Stimulated activated CD4-positive, alpha-beta T cell treated with anti-CD3 and anti-CD28 coated beads, Interleukin-12 subunit alpha, Interleukin-12 subunit beta, amount 100 ng/mL, for 24 hours (primary cell): ENCODE measurements at places on chromosomes 7 and 10.

DNA sequence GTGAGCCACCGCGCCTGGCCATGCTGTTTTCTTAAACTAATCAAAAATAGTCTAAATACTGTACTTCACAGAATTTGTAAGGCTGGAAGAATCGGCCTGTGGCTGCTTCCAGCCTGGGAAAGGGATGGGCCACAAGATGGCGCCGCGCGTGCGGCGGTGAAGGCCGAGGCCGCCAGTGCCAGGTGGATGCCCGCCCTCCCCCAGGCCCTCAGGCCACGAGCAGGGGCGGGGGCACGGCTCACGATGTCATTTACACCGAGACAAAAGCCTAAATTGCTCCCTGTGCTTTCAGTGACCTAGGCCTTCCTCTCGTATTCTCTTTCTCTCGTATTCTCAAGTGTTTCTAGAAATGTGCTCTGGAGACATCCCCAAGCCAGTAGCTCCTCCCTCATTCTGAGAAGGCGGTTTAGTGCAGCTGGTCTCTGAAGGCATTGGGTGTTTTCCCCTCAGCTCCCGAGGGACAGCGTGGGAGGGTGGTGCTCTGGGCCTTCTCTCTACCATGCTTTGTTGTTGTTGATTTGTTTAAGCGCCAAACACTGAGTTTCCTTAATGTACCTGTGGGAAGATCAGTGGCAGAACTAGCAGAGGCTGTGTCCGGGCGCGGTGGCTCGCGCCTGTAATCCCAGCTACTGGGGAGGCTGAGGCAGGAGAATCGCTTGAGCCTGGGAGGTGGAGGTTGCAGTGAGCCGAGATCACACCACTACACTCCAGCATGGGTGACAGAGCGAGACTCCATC is 68.4 kb downstream of the CDC123 start:
- peak; percentile 63 for DNase-seq

- DNase-seq = no peak
Measured at GRCh38 chr10:43867667-43868565, 219.2 kb upstream of the ZNF32 start.

- DNase-seq = no peak
Measured at GRCh38 chr7:39609113-39609934, 14.0 kb upstream of the RALA start.

DNA sequence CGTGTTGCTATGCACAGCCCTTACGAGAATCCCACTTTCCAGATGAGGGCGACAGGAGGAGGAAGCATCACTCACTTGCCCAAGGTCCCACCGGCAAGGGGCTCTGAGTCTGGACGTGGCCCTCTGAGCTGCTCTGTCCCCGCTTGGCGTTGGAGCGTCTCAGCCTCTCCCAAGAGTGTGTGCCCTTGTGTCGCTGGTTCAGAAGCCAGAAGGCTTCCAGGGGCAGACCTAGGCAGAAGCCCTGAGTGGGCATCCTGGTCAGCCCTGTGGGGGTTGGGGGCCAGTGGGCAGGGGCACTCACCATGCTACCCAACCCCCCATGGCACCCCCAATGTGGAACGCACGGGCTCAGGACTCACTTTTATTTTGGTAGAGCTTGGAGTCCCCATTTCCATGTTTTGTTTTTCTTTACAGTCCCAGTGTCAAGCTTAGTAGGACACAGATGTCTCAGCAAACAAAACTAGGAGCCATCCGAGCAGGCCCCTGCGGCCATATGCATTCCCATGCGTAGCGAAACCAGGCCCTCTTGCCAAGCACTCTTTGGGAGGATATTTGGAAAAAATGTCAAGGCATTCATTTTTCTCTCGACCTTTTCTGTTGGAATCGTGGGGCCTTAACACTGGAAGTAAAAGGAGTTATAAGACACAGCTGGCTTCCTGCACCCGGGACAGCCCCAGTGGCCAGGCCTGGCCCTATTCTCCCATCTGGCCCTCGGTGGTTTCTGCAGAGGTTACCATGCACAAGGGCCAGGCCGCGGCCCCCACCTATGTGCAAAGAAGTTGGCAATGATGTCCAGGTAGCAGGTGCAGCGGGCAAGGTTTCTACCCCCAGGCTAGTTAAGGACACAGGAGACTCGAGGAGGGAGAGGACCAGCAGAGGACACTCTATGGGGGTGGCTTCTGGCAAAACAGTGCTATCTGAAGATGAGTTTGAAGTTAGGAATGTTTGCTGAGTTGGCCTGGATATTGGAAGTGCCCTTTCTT is 97.0 kb downstream of the LHPP start:
- no peak for DNase-seq

DNA sequence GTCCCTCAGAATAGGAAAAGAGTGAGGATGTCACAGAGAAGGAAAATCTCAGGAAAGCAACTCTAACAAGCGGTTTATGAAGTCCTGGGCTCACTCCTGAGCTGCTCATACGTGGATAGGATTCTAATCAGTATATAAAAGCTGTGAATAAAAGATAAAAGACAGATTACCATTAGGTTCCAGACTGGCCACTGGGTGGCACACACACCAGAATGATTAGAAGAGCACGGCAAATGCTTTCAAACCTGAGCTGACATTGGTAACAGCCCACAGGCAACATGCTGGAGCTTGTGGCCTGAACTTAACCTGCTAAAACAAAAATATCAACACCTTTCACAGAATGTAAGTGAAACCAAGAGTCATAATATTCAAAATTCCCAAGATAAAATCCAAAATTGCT is 370.8 kb downstream of the GRID1 start:
- DNase-seq = peak; percentile 5

GRCh38 chr10:132862485-132863420 is 76.8 kb upstream of the NKX6-2 start:
- DNase-seq = no peak

DNA sequence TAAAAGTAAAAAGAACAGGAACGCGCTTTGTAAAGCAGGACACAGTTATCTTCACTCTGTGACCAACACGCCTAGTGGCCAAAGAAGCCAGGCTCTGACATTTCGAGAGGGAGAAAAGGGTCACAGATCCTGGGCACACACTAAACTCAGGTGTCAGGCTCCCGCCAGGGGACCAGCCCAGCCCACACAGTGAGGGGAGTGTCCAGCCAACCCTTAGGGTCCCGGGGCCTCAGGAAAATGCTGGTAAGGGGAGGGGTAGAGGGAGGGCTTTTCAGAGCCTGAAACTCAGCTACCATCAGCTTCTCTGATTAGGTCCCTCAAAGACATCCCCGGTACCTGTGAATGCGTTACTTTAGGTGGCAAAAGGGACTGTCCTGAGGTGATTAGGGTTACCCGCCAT is 16.6 kb downstream of the ANXA11 start:
- no peak for DNase-seq

DNA sequence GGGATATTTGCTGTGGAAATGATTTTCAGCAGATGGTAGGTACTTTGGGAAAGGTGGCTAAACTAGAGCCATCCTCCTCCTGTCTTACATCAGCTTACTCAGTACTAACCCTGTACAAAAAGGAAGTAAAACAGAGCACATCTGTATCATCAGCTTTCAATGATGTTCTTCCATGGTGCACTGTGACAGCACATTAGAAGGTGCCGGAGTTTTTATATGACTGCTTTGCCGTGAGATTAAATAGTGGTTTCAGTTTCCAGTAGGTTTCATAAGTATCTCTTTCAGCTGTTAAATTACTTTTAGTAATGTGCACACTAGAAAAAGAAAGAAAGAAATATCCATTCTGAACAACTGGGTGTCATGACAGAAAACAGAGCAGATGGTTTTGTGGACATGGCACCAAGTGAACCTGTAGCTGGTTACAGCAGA is 86.5 kb downstream of the ARID5B start:
- DNase-seq = no peak

DNA sequence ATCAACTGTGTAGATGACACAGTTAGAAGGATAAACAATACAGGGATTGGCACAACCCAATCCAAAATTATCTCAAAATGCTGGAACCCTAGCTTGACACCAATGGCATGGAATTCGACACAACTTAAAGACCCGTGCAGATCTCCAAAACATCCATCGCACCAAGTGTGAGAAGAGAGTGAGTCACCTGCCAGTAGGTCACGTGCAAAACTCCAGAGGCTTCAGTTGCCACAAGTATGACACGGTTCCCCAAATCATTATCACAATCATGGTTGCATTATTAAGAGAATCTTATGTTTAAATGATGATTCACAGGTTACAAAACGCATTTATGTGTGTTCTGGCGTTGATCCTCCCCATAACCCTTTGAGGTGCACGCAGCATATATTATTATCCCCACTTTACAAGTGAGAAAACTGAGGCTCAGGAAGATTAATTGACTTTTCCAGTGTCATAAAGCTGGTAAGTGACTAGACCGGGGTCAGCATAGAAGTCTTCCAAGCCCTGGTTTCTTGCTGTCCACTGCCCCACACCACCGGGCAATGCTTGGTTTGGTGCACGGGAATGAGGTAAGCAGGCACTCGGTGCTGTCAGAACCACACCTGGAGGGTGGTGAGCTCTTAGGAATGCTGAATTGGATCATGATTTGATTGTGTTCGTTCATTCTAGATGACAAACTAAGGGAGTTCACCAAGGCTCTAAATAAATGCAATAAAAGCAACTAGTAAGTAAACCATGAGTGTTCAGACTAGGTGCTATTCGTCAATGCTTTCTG is 23.6 kb upstream of the STK17A start:
- no peak for DNase-seq

DNA sequence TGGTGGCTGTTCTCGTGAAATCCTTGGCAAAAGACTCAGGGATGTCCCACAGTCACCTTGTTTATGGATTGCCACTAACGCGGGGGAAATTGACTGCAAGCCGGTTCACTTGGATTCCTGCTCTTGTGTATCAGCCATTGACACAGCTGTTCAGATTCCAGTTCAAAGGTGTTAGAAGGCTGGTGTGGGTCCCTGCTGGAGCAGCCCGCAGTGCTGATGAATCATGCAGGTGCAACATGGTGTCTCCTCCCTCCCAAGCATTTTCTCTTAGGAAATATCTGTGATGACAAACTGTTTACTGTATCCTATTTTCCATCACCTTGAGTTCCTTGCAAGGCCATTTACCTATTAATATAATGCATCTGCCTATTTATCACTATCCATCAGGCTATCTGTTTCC is 170.1 kb downstream of the GATA3 start:
- no peak for DNase-seq

DNA sequence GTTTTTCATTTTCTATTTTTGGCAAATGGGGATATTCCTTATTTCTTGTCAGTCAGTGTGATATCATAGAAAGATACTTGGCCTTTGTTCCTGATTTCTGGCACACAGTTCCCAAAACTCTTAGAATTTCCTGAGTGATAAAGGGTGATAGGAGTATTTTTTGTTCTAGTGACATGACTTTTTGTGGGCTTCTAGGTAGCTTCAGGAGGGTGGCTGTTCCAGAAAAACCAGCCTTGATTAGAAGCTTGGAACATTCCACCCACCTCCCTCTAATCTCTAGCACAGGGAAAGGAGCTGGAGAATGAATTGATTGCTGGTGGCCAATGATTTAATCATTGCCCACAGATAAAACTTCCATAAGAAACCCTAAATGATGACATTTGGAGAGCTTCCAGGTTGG is 17.2 kb upstream of the BPGM start:
- DNase-seq = no peak

DNA sequence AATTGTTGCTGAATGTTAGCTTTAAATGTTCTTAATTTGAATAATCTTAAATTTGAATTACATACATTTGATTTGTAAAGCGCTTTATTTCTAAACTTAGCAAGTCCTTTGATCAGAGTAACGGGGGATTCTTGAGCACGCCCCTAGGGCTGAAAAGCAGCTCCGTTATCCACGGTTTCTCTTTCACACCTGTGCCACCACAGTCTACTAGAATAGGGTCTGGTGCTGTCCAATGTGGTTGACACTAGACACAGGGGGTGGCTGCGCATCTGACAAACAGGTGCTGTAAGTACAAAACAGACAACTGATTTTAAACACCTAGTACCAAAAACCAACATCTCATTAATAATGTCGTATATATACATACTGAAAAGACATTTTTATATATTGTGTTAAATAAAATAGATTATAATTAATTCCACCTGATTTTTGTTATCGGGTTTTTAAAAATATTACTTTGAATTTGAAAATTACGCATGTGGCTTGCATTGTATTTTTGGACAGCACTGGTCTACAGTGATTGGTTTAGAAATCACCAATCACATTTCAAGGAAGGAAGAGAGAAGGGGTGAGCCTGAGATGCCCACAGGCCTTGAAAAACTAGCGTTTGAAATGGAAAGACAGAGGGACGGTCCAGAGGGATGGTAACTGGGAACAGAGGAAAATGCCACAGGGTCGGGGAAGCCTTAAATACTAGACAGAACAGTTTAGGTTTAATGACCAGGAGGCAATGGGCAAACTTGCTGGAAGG is 7.3 kb downstream of the SEPHS1 start:
- DNase-seq = no peak
